DMS53 (cell line): ENCODE measurements at places on chromosomes 1 and 21.

DNA sequence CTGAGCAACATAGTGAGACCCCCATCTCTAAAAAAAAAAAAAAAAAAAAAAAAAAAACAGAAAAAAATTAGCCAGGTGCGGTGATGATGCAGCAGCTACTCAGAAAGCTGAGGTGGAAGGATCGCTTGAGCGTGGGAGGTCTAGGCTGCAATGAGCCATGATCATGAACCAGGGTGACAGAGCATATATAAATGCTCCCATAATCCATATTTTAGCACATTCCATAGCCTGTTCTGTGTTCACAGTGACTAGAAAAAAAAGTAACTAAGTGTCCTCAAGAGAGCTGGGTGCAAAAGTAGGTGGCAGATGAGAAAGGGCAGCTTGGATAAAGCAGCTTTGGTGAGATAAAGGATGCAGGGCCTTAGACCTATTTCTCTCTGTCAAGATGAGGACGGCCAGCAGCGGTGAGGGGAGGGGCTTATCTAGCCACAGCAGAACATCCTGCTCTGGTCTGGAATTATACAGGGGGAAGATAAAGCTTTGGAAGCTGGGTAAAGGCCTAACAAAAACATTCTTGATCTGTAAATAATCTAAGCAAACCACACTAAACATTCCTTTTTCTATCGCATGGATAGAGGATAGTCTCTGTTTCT is 205.3 kb downstream of the DAB1 start:
- no peak for DNase-seq

GRCh38 chr1:192439373-192440025 is 122.7 kb downstream of the RGS21 start:
- DNase-seq = peak; percentile 67

GRCh38 chr21:26850116-26850643 is 5.0 kb upstream of the ADAMTS1 start:
- DNase-seq = peak; percentile 73

- DNase-seq = no peak
Measured at GRCh38 chr1:89167590-89168230, 8.1 kb downstream of the GBP7 start.

- peak; percentile 58 for DNase-seq
Measured at GRCh38 chr1:212669102-212669501, 30.5 kb downstream of the BATF3 start.

GRCh38 chr1:119771016-119771415 is 2.3 kb upstream of the HMGCS2 start:
- DNase-seq = peak; percentile 2

- DNase-seq = peak; percentile 67
Measured at GRCh38 chr1:24289937-24290595, 29.1 kb upstream of the GRHL3 start.

DNA sequence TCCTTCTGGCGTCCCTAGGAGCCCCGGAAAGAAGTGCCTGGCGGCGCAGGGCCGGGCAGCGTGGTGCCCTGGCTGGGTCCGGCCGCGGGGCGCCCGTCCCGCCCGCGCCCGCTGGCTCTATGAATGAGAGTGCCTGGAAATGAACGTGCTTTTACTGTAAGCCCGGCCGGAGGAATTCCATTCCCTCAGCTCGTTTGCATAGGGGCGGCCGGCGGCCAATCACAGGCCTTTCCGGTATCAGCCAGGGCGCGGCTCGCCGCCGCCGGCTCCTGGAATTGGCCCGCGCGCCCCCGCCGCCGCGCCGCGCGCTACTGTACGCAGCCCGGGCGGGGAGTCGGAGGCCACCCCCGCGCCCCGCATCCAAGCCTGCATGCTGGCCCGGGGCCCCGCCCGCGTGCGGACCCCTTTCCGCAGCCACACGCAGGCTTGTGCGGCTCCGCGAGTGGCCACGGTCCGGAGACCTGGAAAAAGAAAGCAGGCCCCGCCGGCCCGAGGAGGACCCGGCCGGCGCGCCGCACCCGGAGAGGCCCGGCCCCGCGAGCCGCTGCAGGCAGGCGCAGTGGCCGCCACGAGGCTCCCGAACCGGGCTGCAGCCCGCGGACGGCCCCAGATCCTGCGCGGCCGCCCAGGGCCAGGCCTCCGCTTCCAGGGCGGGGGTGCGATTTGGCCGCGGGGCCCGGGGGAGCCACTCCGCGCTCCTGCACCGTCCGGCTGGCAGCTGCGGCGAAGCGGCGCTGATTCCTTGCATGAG is 160.4 kb downstream of the RUNX1 start:
- DNase-seq = peak; percentile 97

- peak; percentile 50 for DNase-seq
Measured at GRCh38 chr1:27940297-27940696, 5.5 kb downstream of the SMPDL3B start.

GRCh38 chr1:225897595-225898514 is 8.9 kb upstream of the LEFTY1 start:
- DNase-seq = peak; percentile 98
